ENCODE measurements at places on chromosomes 5 and 9.

- DNase-seq: no peak
Observed at GRCh38 chr9:129201289-129201688, 23.2 kb upstream of the IER5L start.

DNA sequence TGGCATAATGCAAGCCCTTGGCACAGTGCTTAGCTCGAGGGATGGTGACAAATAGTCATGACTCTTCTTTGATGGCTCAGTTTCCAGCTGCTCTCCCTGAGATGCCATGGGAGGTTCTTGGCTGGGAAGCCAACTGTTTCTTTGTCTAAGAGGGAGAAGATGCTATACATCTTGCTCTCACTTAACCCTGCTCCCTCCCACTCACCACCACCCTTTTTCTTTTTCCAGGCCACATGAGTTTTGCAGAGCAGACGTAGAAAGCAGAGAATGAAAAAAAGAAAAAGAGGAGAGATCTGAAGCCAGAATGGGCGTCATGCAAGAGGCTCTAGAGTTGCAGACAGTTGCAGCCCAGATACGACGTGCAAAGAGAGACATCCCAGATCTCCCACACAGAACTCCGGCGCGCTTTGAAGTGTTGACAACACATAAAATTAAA, 160.5 kb downstream of the FGF18 start:
- no peak for DNase-seq

GRCh38 chr9:119761812-119762211, 392.6 kb upstream of the BRINP1 start:
- no peak for DNase-seq

DNA sequence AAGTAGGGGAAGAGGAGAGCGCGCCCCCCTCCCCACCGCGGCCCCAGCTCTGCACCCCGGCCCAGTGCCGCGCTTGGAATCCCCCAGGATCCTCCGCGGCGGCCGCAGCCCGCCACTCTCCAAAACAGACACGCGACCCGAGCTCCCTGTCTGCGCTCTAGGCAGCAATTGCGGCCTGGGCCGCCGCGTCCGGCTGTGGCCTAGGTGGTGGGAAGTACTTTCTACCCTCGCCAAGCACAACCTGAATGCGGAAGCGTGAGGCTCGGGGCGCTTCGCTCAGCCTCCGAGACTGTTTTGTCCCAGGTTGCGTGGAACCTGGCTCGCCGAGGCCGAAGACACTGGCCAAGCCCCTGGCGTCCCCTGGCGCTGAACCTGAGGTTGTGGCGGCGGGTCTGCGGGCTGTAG, 3.3 kb upstream of the FOXB2 start:
- no peak for DNase-seq

DNA sequence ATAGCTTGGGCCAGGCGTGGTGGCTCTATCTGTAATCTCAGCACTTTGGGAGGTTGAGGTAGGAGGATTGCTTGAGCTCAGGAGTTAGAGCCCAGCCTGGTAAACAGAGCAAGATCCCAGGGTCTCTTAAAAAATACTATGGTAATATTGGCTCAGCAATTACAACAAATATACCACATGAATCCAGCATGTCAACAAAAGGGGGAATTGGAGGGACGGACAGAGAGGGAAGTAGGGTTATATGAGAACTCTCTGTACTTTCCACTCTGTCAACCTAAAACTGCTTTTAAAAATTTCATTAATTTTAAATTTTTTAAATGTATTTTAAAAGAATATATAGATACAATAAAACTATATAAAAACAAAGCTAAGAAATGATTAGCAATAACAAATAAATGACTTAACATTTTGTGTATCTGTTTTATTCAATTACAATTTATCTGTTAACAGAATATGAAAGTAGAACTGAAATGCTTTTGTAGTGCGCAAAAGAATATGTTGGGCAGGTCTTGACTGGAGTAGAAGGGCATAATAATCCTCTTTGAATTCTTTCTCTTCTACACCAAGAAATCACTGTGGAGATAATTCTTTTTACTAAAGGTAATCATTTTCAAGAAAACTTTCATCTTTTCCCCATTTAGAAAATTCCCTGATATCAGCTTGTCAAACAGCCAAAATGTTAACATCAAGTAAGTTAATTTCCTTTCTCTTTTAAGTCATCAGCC, 12.9 kb upstream of the CDC42SE2 start:
- no peak for DNase-seq

- no peak for DNase-seq
Observed at GRCh38 chr5:142613271-142613671, 72.6 kb downstream of the FGF1 start.

DNA sequence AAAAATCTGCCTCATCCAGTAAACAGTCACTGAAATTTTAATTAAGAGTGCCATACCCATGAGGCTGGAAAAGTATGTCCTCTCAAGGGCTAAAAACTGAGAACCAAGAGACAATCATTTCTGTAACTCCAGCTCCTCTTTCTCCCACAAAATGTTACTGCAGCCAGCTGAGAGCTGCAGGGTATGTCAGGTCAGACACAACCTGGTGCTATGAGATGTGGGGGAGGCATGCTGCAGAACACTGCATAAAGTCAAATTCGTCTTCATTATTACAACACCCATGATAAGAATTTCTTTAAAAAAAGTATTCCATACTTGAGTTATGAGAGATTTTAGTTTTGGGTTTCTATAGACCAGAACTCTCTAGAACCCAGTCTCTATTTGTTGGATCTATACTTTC, 162.2 kb downstream of the CDC42SE2 start:
- DNase-seq: no peak

GRCh38 chr5:151663617-151664293, 23.0 kb downstream of the SPARC start:
- DNase-seq: no peak

GRCh38 chr5:179762079-179762780, 29.6 kb downstream of the MAML1 start:
- no peak for DNase-seq

Data from stimulated activated CD4-positive, alpha-beta T cell treated with anti-CD3 and anti-CD28 coated beads, TNF-alpha, amount 100 ng/mL, for 48 hours (primary cell).